Stimulated activated CD4-positive, alpha-beta T cell treated with anti-CD3 and anti-CD28 coated beads, Interleukin-2, amount 100 ng/mL, for 24 hours (primary cell): ENCODE measurements at places on chromosomes 6 and 20.

DNA sequence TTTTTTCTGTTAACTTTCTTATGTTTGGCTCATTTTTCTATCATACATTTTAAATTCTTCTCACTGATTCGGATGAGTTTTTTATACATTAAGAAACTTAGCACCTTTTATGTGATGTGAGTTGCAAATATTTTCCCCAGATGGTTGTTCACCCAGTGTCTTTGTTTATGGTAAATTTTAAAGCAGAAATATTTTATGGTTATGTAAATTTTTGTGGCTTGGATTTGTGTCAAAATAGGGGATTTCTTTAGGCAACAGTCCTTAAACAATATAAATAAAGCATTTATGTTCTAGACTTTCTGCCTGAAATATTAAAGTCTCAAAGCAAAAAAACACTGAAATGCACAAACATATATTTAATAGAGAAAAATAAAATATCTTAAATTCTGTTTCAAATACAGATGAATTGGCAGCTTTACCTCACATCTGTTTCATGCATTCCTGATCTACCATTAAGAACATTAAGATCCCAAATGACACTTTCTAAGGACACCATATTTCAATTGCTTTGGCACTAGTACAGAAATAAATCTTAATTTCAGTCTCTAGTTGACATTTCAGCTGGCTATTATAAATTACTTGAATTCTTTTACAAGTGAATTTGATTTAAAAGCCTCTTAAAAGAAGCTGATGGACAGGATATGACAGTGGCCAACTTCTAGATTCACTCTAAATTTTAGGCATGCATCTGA lies 646.6 kb downstream of the HACE1 start:
- no peak for DNase-seq

- no peak for DNase-seq
Measured at GRCh38 chr6:115612796-115613479, 447.8 kb downstream of the FRK start.

GRCh38 chr6:6317825-6318733 lies 2.4 kb downstream of the F13A1 start:
- no peak for DNase-seq

GRCh38 chr20:32678948-32679347 lies 5.2 kb upstream of the C20orf203 start:
- DNase-seq, result no peak
